ENCODE measurements at places on chromosomes 4 and X.

GRCh38 chr4:162347156-162347841 is 183.5 kb upstream of the FSTL5 start:
- no peak for DNase-seq

DNA sequence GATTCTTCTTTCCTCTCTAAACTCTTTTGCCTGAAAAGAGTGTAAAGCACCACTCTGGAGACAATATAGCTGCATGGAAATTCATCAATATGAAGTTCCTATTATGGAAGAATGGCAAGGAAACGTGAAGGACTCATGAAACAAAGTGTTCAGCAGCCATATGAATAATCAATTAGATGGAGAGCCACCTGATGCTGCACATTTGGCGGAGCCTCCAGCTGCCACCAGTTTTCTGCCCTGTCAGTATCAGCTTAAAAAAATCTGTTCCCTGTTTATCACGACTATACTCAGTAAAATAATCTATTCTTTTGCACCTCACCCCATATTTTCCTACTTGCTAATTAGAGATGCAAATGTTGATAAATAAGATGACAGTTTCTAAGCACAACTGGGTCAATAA is 276.0 kb downstream of the UNC5C start:
- no peak for DNase-seq

- DNase-seq = no peak
These were observed 234.2 kb upstream of the RPS6KA3 start for GRCh38 chrX:20500949-20501348.

DNA sequence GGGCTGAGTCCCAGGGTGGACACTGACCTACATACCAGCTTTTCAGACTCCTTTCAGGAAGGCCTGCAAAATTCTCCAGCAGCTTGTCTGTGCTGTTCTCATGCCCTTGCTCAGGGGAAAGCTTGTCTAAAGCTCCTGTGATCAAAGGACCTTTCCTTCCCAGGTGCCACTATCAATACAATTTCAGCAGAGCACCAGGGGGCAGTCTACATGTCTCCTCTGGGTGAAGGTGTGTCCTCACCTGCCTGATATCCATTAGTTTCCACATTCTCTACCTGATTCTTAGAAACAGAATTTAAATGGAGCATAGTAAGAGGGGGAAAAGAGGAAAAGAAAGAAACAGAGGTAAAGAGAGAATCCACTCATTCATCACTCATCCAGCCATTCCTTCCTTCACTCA is 114.2 kb downstream of the PPARGC1A start:
- DNase-seq = no peak

DNA sequence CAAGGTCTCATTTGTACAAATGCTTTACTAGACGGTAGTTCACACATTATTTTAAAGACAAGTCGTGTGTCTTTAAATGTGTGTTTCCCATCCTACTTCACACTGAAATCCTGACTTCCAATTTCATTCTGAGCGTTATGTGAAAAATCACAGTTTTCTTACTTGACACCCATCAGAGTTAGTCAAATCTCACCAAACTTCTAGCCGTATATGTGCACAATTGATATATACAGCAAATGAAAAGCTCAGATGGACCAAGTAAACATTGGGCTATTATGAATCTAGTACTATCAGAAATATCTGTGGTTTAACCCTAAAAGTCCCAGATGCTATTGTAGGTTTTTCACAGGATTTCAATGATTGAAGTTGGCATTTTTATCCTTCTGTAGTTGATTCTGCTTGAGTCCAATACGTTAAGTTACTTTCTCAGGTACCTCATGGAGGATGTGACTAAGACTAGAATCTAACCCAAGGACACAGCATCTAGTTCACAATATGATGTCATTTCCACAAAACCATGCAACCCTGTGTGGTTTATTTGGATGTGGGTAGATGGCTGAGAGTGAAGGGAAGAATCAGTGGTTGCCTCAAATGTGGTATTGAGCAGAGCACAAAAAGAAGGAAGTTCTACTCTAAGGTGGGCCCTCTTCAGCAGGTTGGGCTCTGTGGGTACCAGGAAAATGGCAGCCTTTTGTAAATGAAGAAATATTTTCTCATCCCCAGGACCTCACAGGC is 22.1 kb upstream of the TRIM60 start:
- peak; percentile 7 for DNase-seq
